ENCODE measurements at places on chromosomes 6 and 20.

GRCh38 chr6:100626721-100627120 is 162.0 kb upstream of the SIM1 start:
- DNase-seq = no peak

DNA sequence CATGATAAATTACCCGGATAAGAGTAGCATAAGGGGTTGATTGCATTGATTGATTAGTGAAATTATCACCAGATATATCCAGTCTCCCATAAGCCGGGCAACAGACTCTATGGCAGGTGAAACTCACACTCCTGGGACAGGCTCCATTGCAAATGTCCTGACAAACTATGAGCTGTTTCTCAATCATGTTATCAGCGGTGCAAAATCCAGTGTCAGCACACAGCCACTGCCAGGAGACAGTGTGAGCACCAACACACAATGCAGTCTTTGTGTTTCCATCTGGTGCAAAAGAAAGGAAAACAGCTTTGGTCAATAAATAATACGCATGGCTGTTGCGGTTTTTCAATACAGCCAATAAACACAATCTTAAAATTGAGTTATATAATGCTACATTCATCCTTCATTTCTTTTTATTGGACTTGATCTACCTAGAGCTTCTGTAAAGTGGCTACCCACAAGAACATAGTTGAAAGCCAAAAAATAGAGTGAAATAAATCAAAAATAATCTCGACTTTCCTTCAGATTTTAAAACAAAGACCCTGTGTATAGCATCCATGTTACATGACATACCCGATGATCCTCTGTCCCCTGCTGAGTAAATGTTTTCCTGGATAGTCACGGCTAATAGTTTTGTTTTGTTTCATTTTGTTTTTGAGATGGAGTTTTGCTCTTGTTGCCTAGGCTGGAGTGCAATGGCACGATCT is 64.3 kb upstream of the AFDN start:
- DNase-seq = no peak

DNA sequence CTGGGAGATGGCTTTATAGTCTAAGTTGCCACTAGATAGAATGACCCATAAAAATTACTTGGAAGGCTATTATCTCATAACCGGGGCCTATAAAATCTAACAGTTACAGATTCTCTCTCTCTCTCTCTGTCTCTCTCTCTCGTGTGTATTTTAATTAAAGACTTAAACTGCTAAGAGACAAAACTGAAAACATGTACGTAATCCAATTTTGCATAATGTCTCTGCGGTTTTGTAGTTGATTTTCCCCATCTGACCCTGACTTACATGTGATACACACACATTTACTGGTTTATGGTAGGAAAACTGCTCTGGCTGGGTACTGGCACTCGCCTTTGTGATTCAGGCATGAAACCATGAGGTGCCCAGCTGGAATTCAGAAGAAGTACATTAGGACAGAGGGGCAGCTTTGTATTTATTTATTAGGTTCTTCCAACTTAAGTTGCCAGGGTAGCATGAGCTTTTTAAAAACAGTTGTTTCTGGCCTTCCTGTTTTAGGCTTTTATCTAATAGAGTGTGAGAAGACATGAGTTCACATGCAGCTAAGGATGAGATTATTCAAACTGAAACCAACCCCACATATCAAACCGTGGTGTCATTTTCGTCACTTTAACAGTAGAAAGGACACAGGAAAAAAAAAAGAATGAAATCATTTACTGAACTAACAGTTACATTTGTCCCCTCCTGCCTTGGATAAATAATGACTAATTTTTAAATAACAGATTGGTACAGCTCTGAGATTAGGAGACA is 182.5 kb downstream of the GMPR start:
- no peak for DNase-seq

GRCh38 chr6:148103436-148103835 is 239.2 kb upstream of the SASH1 start:
- no peak for DNase-seq

GRCh38 chr6:451847-452246 is 60.3 kb downstream of the IRF4 start:
- DNase-seq = no peak

DNA sequence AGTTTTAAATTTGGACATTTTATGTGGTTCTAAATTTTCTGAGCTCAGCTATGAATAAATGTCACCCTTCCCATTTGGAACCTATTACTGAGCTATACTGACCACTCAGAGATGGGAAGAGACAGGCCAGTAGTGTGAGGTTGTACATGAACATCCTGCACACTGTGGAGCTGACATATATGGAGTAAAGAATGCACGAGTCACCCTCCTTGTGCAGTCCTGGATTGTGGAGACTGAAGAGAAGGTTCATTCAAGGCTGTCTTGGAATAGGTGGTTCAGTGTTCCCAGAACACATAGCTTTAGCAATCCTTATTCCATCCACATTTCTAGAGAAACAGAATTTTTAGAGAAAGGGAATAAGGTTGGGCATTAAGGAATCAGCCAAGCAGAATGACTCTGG is 50.3 kb upstream of the OGFRL1 start:
- DNase-seq = no peak

- no peak for DNase-seq
Measured at GRCh38 chr6:47440719-47441118, 36.9 kb upstream of the CD2AP start.

DNA sequence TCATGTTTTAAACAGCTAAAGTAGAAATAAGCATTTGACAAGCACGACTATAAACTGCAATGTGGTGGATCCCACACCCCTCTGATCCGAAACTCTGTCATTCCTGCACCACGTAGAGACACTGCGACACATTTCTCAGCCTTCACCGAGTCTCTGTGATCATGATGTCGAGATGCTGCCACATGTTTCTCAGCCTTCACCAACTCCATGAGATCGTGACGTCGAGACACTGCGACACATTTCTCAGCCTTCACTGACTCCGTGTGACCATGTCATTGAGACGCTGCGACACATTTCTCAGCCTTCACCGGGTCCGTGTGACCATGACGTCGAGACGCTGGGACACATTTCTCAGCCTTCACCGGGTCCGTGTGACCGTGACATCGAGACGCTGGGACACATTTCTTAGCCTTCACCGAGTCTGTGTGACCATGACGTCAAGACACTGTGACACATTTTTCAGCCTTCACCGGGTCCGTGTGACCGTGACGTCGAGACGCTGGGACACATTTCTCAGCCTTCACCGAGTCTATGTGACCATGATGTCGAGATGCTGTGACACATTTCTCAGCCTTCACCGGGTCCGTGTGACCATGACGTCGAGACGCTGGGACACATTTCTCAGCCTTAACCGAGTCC is 143.0 kb downstream of the TTLL2 start:
- DNase-seq = no peak

DNA sequence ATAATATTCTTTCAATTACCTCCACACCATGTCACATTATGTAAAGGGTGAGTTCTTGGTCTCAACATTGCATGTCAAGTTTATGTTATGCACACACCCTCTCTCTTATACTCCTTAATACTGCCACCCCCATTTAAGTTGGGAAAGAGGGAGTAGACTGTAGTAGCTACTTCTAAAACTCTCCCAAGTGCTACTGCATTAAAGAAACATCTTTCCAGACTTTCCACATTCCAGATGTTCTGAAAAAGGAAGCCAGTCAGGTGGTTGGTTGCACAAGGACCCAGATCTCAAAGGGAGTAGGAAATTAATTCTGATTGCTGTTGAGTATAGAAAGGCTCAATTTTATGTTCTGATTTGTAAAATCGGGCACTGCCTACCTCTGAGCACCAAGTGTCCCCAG is 419.5 kb downstream of the CD83 start:
- no peak for DNase-seq

DNA sequence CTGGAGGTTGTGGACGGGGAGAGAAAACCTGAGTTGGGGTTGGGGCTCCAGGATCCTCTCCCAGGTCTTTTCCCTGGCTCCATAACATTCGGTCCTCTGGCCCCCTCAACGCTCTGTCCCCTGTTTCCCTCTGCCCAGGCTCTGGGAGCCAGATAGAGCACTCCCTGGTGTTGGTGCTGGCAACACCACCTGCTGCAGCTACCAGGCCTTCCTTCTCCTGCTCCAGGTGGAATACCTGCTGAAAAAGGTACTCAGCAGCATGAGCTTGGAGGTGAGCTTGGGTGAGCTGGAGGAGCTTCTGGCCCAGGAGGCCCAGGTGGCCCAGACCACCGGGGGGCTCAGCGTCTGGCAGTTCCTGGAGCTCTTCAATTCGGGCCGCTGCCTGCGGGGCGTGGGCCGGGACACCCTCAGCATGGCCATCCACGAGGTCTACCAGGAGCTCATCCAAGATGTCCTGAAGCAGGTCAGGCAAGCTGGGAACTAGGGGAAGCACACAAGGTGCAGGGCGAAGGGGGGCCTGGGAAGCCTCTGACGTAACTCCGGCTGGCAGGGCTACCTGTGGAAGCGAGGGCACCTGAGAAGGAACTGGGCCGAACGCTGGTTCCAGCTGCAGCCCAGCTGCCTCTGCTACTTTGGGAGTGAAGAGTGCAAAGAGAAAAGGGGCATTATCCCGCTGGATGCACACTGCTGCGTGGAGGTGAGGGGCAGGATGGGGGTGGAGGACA is 14.6 kb downstream of the DEF6 start:
- DNase-seq = no peak

DNA sequence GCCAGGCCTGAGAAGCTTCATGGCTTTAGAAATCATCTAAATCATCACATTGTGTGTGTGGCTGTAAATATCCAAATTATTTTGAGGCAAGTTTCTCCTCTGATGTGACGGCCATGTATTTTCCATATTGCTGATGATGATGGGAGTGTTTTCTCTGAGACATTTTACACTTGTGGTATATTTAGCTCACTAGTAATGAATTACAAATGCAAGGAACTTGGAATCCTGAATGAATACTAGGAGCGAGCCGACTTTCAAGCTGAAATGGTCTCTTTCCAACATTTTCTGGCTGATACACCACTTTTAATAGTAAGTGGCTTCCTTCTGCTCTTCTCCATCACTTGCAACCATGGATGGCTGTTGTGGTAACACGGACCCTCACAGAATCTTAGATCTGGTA is 41.3 kb downstream of the UTRN start:
- no peak for DNase-seq

DNA sequence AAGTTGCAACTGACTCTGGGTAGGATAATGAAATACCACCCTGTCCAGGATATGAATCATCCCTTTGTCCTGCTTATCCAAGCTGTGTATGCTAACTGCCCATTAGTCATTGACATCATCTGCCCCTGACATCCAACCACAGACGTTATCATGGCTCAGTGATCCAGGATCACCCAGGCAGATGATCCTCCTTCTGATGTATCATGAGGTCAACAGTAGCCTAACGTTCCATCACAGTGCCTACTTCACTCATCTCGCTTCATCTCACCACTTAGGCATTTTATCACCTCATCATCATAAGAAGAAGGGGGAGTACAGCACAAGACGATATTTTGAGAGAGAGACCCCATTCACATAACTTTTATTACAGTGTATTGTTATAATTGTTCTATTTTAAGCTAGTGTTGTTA is 13.4 kb upstream of the BTN3A2 start:
- DNase-seq = no peak

DNA sequence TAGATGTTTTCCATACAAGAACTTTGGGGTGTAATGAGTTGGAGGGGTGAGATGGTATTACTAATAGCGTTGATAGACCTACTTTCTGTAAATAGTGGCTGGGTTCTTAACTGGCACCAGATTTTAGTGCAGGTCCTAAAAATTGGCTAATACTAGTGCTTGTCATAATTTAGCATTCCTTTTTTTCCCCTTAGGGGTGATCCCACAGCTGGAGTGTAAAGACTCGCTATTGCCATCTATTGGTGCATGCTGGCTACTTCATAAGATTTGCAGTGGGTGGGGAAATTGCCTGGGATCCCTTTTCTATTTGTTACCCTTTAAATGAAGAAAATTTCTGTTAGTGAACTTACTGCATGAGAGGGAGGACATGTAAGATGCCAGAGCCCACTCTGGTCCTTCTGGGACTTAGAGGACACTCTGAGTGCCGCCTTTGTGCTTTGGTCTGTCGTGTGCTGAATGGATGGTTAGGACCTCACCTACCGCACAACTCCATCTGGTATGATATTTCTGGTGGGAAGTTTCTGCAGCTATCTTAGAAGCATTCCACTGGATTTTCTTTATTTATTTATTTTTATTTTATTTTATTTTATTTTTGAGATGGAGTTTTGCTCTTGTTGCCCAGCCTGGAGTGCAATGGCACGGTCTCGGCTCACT is 195.5 kb downstream of the JARID2 start:
- DNase-seq = no peak

DNA sequence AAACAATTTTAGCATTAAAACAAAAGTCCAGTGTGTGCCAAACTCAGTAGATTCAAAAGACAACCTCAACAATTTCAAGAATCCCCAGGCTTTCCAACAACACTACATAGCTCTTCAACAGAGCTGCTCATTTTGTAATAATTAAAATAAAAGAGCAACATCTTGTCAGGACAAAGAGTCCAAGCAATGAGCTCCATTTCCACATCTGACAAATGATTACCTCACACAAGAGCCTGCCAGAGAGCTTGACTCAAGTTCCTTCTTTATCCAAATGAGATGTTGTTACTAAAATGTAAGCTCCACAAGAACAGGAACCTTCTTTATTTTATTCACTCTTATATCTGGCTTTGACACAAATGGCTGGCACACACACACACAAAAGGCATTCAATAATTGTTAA is 449.8 kb downstream of the HACE1 start:
- DNase-seq = no peak

- no peak for DNase-seq
Measured at GRCh38 chr6:56671651-56672461, 29.2 kb upstream of the DST start.

- DNase-seq = no peak
Measured at GRCh38 chr20:32509639-32510066, 75.5 kb downstream of the NOL4L start.

GRCh38 chr20:24469894-24470745 is 691 bp downstream of the SYNDIG1 start:
- DNase-seq = no peak

DNA sequence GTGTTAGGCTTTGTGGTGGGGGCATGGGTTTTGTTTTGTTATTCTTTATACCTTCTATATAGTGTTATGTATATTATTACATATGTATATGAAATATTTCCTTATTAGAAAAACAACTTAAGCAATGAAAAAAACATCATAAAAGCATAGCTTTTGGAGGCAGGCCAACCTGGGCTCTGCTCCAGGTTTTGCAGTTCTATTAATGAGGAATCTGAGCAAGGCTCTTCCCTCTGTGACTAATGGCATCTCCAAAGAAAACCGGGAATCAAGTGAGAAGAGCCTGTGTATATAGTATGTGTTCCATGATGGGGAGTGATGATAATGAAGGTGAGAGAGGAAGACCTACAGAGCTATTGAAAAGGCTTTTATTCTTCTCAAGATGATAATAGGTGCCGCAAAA is 291.1 kb downstream of the CLIC5 start:
- no peak for DNase-seq
